ENCODE measurements at places on chromosomes 16 and 17. TPM values are rescaled to one million over a fixed set of nuclear protein-coding genes. Genes with fewer than 3 reads are reported as not detected.

DNA sequence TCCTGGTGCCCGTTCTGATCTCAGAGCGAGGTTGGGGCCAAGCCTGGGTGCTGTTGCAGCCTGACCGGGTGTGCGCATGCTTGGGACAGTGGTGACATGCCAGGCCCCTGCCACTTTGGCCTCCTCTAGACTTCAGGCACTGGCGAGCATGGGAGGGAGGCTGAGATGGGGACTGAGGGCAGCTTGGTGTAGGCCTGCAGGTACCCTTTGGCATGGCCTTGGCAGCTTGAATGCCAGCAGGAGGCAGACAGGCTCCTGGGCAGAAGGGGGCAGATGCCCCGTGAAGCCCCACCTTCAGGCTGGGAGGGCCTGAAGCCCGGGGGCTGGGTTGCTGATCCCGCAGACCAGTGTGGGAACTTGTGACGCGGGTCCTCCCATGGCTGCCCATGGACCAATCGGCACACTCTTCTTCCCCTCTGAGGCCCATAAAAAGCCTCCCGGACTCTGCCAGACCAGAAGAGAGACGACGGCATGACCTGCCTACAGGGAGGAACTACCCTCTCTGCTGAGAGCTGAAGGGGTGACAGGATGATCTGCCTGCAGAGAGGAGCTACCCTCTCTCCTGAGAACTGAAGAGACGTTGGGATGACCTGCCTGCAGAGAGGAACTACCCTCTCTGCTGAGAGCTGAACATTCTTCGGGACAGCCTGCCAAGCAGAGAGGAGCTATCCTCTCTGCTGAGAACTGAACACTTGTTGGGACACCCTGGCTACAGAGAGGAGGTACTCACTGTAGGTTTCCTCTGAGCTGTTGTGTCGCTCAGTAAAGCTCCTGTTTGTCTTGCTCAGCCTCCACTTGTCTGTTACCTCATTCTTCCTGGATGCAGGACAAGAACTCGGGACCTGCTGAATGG is 17.5 kb downstream of the RHOT1 start:
- DNase-seq, result no peak

GRCh38 chr16:86391984-86392383 is 118.3 kb upstream of the FOXF1 start:
- peak; percentile 44 for DNase-seq

DNA sequence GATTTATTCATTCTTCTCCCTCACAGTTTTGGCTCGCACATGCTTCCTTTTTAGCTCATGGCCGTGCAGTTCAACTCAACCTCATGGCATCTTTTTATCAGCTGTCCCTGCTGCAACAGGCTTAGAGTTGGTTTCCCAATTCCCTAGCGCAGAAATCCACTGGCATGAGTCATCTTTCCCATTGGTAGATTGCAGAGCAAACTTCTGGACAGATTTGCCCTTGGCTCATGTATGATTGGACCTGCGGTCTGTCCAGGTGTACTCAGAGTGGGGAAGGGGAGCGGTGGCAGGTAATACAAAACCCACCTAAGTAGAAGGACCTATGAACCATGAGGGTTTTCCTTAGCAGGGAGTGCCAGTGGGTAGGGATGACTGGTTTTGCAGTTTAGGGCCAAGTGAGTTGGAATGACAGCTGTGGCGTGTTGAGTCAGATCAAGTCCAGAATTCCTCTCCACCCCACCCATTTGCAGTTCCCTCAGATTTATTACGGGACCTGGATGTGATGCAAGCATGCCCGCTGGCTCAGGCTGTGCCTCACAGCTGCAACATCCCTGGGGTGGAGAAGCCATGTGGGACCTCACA is 584.7 kb downstream of the WWOX start:
- peak; percentile 86 for DNase-seq

GRCh38 chr17:42406615-42407288 is 16.3 kb downstream of the CAVIN1 start:
- DNase-seq, result no peak

GRCh38 chr16:23668873-23669272 is 9.8 kb upstream of the PLK1 start:
- no peak for DNase-seq

DNA sequence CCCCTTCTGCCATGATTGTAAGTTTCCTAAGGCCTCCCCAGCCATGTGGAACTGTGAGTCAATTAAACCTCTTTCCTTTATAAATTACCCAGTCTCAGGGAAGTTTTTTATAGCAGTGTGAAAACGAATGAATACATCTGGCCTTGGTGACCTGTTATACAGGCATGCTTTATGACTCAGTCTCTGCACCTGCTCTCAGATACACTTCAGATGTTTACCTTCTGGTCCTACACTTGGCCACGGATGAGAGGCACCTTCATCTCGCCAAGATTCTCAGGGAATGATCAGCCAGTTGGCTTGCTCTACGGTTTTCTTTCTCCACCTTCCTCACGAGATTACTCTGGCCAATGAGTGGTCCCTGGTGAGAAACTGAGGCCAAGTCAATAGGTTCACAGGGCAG is 304.7 kb downstream of the CA10 start:
- no peak for DNase-seq

DNA sequence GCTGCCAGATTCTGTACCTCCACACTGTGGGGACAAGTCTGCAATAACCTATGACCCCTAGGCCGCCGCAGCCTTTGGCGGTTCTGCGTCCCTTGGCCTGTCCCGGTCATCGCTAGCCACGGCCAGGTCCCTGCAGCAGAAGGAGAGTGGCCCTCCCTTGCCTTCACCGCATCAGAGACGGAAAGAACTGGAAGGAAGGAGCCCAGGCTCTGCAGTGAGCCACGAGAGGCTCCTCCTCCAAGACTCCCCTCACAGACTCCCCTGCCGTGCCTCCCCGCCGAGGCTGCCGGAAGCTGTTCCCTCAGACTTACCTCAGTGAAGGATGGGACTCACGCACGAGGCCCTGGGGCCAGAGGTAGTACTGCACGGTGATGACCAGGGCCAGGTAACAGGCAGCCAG is 11.0 kb downstream of the SLC38A8 start:
- DNase-seq, result no peak

ZSCAN10 gene
- not detected for total RNA-seq
